ENCODE measurements at places on chromosomes 11 and 22. TPM values are rescaled to one million over a fixed set of nuclear protein-coding genes. Genes with fewer than 3 reads are reported as not detected.
A peak's percentile ranks its signal among the peaks of the same experiment; 100 is the strongest.

DNA sequence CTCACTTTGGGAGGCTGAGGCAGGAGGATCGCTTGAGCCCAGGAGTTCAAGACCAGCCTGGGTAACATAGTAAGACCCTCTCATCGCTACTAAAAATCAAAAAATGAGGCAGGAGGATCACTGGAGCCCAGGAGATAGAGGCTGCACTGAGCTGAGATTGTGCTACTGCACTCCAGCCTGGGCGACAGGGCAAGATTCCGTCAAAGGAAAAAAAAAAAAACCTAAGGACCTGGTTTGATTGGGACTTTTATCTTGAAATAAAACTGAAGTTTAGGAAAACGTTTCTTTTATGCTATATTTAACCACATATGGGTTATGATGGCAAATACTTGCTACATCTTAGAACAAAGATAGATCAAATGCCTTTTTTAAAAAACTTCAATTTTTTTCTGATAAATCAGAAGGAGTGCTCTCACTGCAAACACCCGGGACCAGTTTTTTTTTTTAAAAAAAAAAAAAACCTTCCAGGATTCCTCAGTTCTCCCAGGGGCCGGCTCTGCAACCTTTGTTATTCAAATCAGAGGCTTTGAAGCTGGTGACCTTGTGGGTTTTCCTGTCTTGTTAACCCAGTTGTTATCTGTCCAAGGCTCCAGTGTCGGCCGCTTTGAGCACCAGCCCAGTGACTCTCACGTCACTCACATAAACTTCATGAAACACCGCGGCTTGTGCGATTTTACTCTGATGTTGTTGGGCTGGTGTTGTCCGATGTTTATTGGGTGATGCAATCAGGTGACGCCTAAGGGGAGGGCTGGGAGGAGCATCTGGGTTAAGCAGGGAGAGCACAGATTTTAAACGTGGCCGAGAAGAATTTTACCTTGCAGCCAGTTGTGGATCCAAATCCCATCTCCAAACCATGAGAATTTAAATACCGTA is 24.7 kb upstream of the SLC22A12 start:
- H3K27ac ChIP-seq = no peak overlapping the region
- no peaks in the 10 kb centered on the region for H3K4me1 ChIP-seq
- no peak overlapping the region for H3K4me3 ChIP-seq
- no peaks in the 10 kb centered on the region for H3K27me3 ChIP-seq
- H3K36me3 ChIP-seq = no peaks in the 10 kb centered on the region

DNA sequence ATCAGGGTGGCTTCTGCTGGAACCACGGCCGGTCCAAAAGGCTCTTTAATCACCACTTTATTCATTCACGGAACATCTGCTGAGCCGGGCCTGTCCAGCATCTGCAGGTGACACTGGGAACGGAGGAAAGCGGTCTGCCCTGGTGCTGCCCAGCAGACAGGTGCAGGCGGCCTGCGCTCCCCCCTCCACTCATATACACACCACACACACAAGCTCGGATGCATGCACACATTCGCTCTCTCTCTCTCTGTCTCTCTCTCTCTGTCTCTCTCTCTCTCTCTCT is 736.9 kb downstream of the BRD1 start:
- H3K36me3 ChIP-seq = no peaks in the 10 kb centered on the region
- no peak for DNase-seq
- H3K4me1 ChIP-seq = no peaks in the 10 kb centered on the region
- H3K27me3 ChIP-seq = peaks cover 31% of the 10 kb centered on the region
- H3K27ac ChIP-seq = no peak overlapping the region

DNA sequence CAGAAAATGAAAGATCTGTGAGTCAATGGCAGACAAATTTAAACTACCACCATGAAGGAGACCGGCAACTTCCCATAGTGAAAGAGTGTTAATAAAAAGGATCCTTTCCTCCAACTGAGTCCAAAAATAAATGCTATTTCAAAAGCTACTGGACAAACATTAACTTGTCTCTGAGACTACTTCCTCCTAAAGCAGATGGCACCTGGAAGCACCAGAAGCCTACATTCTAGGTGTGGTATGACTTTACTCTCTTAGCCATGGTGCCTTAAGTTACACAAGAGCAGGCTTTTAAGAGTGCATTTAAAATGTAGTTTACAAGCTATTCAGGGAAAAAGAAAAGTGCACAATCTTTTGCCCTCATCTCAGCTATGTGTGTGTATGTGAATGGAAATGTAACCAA is 2.5 kb downstream of the ARHGAP32 start:
- no peak for DNase-seq
- no peaks in the 10 kb centered on the region for H3K27me3 ChIP-seq
- no peak overlapping the region for H3K27ac ChIP-seq
- H3K4me3 ChIP-seq = no peak overlapping the region
- H3K36me3 ChIP-seq = no peaks in the 10 kb centered on the region

- no peaks in the 10 kb centered on the region for H3K27me3 ChIP-seq
- H3K4me3 ChIP-seq = no peak overlapping the region
- H3K4me1 ChIP-seq = peaks cover 34% of the 10 kb centered on the region
- DNase-seq = peak; percentile 42
- no peak overlapping the region for H3K27ac ChIP-seq
- no peaks in the 10 kb centered on the region for H3K36me3 ChIP-seq
Observed at GRCh38 chr11:2529636-2530035, 84.8 kb downstream of the KCNQ1 start.

- no peak overlapping the region for H3K27ac ChIP-seq
- no peak for DNase-seq
- no peaks in the 10 kb centered on the region for H3K27me3 ChIP-seq
- H3K4me3 ChIP-seq = no peak overlapping the region
- no peaks in the 10 kb centered on the region for H3K4me1 ChIP-seq
Observed at GRCh38 chr11:92670308-92670890, 299.1 kb upstream of the MTNR1B start.

DNA sequence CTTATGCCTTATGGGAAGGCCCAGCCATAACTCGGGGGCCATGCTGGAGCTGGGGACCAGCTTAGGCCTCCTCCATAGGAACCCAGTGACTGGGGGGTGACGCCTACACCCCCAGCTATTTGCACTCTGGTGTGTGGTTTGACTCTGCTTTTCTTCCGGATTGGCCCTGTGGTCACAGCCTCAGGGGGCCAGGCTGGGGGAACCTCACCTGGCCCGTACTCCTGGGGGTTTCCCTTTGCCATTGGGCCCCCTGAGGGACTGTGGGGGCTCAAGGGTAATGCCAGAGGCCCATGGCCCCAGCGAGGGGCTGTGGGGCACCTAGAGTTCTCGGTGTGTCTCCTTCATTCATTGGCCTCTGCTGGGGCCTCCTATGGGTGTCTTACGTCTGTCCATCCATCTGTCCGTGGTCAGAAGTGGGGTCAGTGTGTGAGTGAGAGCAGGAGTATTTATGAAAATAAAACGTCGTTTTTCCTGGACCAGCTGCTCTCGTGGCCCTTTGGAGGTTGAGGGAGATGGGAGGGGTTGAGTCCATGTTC is 6.3 kb upstream of the SH3BP1 start:
- H3K4me3 ChIP-seq = peak overlapping the region; percentile 20
- H3K4me1 ChIP-seq = peaks cover 58% of the 10 kb centered on the region
- no peaks in the 10 kb centered on the region for H3K27me3 ChIP-seq
- no peak for DNase-seq

DNA sequence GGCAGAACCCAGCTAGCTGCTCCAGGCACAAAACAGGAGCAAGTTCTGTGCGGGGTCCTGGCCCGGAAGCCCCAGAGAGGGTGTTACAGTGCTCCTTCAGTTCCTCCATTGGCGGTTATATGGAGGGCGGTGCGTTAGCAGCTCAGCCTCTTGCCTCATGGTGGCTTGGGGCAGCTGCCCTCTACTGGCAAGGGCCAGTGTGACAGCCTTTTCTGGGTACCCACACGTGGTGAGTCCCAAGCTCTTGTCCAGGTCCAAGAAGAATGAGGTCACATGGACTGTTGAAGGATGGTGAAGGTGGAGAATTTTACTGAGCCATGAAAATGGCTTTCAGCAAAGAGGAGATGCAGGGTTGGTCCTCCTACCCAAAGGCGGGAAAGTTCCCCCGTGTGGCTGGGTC is 100.5 kb downstream of the WT1 start:
- H3K4me1 ChIP-seq = peaks cover 5% of the 10 kb centered on the region
- no peaks in the 10 kb centered on the region for H3K36me3 ChIP-seq
- no peak overlapping the region for H3K4me3 ChIP-seq
- H3K27ac ChIP-seq = no peak overlapping the region
- peaks cover 31% of the 10 kb centered on the region for H3K27me3 ChIP-seq

DNA sequence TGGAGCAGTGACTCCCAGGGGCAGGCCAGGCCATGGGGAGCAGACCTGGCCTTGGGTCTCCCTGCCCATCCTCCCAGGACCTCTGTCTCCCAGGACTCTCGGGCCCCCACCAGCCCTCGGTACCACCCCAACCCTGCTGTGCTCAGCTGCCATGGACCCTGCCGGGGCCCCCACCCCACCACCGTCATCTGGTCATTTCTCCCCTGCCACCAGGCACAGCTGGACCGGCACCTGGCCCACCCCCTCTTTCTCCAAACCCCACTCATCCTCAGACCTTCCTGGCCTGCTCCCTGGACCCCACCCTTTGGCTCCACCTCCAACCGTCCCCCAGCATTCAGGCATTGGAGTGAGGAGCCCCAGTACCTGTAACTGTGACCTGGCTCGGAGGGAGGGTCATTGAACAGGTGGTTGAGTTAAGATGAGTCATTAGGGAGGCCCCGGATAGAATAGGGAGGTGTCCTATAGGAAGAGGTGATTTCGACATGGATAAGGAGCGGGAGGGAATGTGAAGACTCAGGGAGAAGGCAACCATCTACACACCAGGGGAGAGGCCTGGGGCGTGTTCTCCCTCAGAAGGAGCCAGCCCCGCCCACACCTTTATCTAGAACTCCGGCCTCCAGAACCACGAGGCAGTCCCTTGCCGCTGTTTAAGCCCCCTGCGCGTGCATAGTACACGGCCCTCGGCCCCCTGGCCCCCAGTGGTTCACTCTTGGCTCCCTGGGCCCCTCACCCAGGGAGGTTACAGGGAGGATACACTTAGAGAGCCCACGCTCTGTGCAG is 1395.9 kb downstream of the BRD1 start:
- H3K27ac ChIP-seq = no peak overlapping the region
- no peak overlapping the region for H3K4me3 ChIP-seq
- H3K36me3 ChIP-seq = no peaks in the 10 kb centered on the region
- no peaks in the 10 kb centered on the region for H3K27me3 ChIP-seq

DNA sequence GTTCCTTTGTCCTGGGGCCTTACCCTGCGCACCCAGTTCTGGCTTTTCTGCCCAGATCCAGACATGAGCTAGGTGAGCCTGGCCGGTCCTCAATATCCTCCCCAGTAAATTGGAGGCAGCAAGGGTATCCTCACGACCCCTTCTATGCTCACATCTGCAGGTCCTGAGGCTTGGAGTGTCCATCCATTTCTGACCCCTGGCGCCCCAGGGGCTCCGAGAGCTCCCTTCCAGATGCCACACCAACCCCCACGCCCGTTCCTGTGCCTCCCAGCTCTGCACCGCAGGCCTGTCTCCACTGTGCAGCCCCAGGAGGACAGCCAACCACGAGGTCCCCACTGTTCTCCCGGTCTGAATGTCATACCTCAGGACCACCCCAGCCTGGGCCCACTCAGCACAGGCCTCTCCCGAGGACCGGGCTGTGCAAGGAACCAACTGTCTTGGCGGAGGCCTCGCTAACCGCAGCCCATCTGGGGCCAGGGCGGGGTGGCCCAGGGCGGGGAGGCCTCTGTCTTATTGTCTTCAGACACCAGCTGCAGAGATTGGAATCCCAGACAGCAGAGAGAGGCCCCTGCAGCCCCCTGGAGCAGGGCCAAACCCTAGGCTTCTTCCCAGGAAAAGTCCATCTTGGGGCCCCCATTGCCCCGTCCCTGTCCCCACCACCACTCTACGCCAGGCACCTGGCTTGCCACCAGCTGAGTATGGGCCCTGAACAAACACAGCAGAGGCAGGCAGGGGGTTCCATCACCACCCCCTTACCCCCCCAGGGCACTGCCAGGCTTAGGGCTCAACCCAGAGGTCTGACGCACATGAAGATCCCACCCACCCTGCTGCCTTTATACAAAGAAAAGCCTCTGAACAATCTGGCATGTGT is 39.3 kb downstream of the ALX4 start:
- H3K4me1 ChIP-seq = no peaks in the 10 kb centered on the region
- no peaks in the 10 kb centered on the region for H3K27me3 ChIP-seq
- no peaks in the 10 kb centered on the region for H3K36me3 ChIP-seq
- no peak overlapping the region for H3K4me3 ChIP-seq
- no peak overlapping the region for H3K27ac ChIP-seq

- H3K4me3 ChIP-seq = no peak overlapping the region
- no peaks in the 10 kb centered on the region for H3K36me3 ChIP-seq
- no peak overlapping the region for H3K27ac ChIP-seq
- peaks cover 6% of the 10 kb centered on the region for H3K4me1 ChIP-seq
- H3K27me3 ChIP-seq = peaks cover 11% of the 10 kb centered on the region
Observed at GRCh38 chr22:37123649-37124048, 14.1 kb upstream of the TMPRSS6 start.

- peaks cover 38% of the 10 kb centered on the region for H3K4me1 ChIP-seq
- H3K27me3 ChIP-seq = no peaks in the 10 kb centered on the region
- no peaks in the 10 kb centered on the region for H3K36me3 ChIP-seq
- DNase-seq = no peak
- no peak overlapping the region for H3K27ac ChIP-seq
- H3K4me3 ChIP-seq = no peak overlapping the region
Observed at GRCh38 chr11:96054870-96055705, 131.2 kb upstream of the MTMR2 start.

- no peak overlapping the region for H3K4me3 ChIP-seq
- H3K4me1 ChIP-seq = peaks cover 17% of the 10 kb centered on the region
- H3K27ac ChIP-seq = no peak overlapping the region
- no peaks in the 10 kb centered on the region for H3K27me3 ChIP-seq
Observed at GRCh38 chr11:13289081-13289480, 11.5 kb downstream of the BMAL1 start.

DNA sequence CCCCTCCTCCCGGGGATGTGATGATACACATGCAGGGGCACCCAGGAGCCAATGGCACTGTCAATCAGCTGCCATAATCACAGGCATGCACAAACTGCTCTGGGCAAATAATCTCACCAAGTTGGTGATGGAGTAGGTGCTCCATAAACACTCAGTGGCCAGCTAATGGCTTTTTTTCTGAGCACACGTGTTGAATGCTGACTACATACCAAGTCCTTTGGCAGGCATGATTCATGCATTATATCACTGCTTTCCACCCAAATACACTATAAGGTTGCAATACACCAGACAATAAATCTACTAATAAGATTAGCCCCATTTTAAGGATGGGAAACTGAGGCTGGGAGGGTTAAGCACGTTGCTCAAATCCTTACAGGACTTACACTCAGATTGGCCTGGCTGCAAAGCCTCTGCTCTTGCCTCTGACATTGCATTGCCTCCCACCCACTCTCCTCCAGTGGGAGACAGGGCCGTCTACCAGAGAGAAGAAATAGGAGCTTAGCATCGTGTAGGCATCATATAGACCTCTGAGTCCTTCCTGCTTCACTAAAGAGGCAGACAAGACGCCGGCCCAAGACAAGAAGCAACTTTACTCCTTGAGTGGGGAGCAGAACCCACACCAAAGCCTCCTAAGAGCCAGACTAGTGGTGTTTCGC is 32.7 kb upstream of the ACCSL start:
- H3K27ac ChIP-seq = no peak overlapping the region
- H3K4me1 ChIP-seq = peaks cover 10% of the 10 kb centered on the region
- H3K27me3 ChIP-seq = no peaks in the 10 kb centered on the region
- no peaks in the 10 kb centered on the region for H3K36me3 ChIP-seq
- DNase-seq = no peak
- H3K4me3 ChIP-seq = no peak overlapping the region

GRCh38 chr11:10456519-10456918 is 1.5 kb downstream of the AMPD3 start:
- H3K27me3 ChIP-seq = no peaks in the 10 kb centered on the region
- H3K27ac ChIP-seq = peak overlapping the region; percentile 56
- H3K36me3 ChIP-seq = peaks cover 2% of the 10 kb centered on the region
- H3K4me3 ChIP-seq = peak overlapping the region; percentile 44
- peaks cover 43% of the 10 kb centered on the region for H3K4me1 ChIP-seq

OR52D1 gene
- not detected for total RNA-seq

CARNS1 gene
- total RNA-seq = 0.71 TPM

GRIA4 gene
- total RNA-seq = not detected

LMO1 gene
- total RNA-seq = not detected

HPX gene
- 1.7 TPM for total RNA-seq

FOSL1 gene
- 2.2 TPM for total RNA-seq

OR51E2 gene
- not detected for total RNA-seq

CHKB gene
- 76.7 TPM for total RNA-seq
